ENCODE measurements at places on chromosomes 1 and 21.
A peak's percentile ranks its signal among the peaks of the same experiment; 100 is the strongest.

DNA sequence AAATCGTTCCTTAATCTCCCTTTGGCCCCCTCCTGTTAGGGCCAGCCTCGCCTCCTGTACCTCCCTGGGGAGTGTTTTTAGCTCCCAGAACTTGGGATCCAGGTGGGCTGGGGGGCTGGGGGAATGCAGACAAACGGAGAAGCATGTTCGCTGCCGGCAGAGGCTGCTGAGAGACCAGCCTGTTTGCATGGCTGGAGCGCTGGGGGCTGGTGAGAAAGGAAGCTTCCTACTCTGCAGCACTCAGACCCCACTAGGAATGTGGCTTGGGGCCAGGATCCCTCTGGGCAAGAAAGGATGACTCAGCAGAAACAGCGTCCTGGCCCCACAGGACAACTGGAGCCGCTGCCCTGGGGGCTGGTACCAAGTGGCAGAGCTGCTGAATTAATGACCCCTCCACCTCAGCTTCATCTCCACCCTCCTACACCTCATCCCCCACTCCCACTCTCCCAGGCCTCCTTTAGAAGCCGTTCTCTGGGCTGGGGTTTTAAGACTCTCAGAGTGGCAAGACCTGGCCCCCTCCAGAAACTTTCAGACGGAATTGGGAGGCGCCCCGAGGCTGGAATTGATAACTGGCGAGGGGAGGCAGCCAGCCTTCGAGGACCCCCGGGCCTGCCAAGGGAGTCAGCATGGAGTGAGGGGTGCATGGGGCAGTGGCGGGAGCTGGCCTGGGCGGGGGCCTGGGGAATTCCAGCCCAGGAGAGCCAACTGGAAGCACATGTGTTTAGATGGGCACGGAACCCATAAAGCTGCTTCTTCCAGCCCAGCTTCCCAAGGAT is 28.5 kb upstream of the EPS8L3 start:
- peak; percentile 75 for DNase-seq

DNA sequence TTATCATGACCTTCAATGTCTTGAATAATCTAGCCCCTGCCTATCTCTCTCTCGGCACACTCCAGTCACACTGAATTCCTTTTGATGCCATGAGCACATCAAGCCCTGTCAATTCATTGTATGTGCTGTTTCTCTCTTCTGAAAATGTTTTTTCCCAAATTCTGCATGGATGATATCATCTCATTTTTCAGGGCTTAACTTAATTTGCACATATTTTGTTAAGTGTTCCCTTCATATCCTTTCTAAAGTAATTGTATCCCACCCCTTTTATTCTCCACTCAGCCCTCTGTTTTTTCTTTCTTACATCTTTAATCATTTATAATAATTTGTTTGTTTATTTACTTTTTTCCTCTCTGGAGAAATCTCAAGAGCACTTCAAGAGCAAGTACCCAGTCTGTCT is 149.9 kb downstream of the ZNF326 start:
- DNase-seq = no peak

GRCh38 chr1:95311014-95311413 is 77.0 kb downstream of the RWDD3 start:
- no peak for DNase-seq

DNA sequence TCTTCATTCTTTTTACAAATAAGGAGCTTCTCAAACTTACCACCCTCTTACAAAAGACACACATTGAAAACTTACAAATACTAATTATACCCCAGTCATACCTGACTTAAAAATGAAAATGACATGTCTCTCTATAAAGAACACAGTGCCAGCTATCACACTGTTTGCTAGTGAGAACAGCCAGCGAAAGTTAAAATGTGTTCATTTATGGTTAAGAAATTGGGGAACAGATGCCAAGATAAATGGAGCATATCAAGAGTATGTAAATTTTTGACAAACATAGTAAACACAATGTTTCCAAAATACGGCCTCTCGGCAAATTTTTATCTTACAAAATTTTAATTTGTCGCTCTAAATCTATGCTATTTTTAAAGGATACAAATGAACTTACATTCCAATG is 1422.9 kb downstream of the KCNT2 start:
- DNase-seq = no peak

DNA sequence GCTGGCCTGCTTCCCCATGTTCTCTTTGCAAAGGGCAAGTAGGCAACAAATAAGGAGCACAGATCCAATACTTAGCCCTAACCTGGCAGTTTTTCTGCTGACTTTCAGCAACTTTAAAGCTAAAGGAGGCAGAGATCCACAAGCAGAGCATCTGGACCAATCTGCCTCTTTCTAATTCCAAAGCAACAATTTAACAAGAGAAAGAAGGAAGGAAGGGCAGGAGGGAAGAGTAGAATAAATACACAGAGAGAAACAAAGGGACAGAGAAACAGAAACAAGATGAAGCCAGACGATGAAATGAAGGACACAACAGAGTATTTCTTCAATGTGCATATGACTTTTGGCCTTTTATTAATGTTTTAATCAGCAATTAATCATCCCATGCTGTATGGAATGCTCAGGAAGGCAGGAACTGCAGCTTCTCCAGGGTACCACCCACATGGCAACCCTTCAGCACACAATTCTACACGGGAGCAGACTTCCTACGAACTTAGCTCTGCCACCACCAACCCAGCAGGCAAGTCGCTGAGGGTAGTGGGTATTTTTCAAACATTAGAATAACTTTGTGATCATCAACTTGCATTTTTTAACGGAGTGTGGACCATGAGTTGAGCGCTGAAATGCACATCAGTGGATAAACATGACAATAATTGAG is 15.3 kb downstream of the CLCC1 start:
- DNase-seq = peak; percentile 43

DNA sequence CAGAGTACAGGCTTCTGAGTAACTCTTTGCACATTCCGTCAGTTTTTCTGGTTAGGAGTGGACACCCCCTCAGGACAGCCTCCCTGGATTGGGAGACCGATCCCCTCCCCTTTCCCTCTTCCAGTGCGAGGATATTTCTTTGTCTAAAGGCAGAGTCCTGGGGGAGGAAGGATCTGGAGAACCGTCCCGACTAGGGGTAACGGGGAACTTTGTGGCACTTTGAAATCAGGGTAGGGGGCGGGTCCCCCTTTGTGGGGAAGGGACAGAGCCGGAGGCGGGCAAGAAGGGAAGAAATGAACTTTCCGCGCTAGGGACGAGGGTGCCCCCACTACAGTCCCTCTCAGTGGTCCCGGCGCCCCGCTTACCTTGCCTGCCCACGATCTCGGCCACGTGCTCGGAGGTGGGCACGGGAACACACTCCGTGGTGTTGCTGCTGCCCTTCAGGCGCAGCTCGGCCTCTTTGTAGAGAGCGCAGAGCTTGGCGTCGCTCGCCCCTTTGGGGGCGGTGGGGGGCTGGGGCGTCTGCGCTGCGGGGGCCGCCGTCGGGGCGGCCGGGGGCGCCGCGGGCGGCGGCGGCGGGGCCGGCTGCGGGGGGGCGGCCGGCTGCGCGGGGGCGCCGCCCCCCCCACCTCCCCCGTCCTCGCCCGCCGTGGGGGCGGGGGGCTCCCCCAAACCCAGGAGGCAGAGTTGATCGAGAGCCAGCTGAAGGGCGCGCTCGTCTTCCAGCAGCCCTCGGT is 917 bp downstream of the MEX3A start:
- no peak for DNase-seq

- DNase-seq = peak; percentile 92
These were observed 26.3 kb downstream of the DUSP10 start for GRCh38 chr1:221715321-221716169.

DNA sequence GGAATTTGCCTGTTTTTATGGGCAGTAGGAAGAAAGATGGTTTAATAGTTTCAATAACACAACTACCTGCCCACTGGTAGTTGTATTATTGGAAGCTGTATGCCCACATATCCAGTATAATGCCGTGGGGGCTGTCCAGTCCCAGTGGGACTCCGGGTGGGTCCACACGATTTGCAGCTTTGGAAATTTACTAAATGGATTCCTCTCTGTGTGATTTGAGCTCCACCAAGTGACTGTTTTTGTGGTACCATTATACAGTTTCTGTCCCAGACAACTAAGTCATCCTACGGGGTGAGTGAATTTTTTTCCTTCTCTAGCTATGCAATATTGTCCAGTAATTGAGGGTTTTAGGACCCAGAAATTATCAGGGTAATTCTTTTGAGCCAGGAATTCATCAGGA is 86.8 kb downstream of the PLA2G4A start:
- DNase-seq = no peak

DNA sequence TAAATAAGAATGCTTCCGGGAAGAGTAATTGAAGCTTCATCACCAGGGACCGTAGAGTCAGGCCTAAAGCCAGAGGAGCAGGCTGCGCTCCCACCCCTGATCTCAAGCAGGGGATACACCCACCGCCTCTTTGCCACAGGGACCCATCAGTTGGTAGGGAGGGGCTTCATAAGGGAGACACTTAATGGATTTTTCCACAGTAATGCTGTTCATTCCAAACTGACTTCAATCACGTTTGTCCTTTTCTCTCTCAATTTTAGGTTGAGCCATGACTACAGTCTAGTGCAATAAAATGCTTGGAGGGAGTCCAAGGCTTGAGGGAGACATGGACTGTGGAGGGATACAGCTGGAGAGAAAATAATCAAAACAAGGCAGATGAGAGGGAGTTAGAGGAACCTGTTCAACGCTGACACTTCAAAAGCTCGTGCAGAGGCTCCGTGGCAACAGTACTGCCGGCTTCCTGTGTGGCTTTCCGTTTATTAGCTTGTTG is 111.5 kb downstream of the SEC16B start:
- DNase-seq = no peak

DNA sequence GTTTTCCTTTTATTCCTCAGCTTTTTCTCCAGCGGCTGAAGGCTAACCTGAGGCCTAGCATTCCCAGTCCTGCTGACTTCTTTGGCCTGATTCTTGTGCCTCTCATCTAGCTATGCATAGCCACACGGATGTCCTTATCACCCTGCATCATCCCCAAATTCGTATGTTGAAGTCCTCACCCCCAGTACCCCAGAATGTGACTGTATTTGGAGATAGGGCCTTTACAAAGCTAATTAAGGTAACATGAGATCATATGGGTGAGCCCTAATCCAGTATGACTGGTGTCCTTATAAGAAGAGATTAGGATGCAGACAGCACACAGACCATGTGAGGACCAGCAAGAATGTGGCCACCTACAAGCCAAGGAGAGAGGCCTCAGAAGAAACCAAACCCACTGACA is 44.6 kb downstream of the CDCP2 start:
- no peak for DNase-seq

DNA sequence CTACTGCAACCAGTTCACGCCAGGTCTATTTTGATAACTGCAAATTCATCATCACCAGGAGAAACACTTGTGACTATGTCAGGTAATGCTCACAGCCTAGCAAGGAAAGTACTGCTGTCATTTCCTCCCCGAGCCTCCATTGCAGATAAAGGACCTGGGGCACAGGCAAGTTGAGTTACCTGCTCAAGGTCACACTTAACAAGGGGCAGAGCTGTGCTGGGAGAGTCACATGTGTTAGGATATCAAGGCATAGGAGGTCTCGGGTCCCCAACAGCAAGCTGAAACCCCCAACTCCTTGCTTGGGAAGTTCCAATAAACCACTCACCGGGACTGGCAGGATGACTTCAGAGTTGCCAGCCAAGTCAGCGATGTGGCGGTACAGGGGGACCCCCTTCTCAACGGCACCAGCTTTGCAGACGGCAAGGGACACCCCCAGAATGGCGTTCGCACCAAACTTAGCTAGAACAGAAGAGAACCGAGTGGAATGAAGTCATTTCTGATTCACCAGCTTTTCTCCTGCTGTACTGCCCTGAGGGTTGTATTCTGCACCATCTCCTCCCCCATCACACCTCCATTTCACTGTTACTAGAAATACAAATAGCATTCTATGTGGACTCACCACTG is 11.6 kb downstream of the ENO1 start:
- DNase-seq = no peak

DNA sequence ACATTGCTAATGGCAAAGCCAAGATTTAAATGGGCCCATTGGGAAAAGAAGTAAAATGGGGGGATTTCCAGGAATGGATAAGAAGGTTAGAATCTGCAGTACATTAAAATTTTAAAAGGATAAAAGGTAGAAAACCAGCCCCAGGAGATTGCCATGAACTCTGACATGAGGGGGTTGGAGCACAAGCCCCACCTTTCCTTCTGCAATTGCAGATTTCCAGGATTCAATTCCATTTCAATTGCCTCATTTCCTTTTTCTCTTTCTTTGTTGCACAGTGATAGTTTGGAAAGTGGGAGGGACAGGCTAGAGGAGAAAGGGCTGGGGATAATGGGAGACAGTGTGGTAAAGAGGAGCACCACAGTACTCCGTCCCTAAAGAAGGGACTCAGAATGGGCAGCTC is 238.5 kb upstream of the RAB4A start:
- no peak for DNase-seq

DNA sequence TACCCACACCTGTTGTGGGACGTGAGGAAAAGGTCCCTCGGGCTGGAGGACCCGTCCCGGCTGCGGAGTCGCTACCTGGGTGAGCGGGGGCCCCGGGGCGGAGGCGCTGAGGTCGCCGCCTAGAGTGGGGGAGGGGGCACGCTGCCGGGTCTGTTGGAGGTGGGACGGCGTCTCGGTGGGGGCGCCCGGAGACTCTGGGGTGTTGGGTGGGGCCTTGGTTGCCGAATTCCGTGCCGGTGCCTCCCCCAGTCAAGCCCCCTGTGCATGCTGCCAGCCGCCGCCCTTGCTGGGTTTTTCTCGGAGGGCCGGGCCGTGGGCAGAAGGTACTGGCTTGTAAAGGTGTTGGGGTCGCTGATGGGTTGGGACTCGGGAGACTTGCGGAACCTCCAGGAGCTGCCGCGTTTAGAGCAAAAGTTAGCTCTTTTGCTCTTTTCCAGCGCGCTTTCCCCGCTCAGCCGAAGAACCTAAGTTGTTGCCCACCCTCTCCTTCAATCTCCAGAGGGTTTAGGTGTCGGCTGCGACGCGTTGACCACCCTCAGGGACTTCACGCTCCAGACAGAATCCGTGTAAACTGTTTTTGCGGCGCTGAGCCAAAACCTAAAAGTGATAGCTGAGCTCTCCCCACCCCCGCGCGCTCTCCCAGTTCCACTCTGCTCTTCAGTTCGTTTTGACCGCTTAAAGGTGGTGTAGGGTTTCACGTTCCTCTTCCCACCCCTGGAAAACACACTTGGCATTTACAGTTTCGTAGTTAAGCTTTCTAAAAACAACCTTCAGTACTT is at the start of gene MPC2:
MPC2 (minus strand) TSS at position 143 of the 779 bp plus-strand sequence. CDS start 1,231 bp downstream, outside the sequence.
- peak; percentile 59 for DNase-seq

DNA sequence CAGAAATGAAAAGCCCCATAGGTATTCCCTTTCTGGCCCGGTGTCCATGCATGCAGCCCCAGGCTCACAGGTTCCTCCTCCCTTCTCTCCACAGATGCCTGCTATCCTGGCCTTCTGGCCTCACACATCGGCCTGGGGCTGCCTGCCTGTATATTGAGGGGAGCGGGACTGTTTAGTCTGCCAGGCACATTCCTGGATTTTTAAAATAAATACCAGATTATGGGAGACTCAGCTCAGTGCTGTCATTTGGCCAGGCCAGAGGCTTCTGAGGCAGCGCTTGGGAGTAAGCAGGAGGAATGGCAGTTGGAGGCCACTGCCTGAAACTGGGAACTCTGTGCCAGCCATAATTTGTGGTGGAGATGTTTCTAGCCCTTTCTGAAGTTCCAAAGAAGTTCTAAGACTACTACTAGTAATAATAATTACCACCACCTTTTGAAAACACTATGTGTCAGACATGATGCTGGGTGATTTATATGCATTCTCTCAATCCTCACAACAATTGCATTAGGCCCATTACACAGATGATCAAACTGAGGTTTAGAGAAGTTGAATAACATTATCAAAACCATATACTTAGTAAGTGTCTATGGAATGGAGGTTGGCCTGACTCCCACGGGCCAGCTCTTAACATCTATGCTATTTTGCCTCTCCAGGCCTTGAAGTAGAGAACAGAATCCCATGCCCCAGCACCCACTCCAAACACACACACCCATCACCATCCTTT is 107.6 kb downstream of the PLXNA2 start:
- no peak for DNase-seq

All from H9 (cell line).